SW 1271 (cell line): ENCODE measurements at places on chromosomes 5 and 9.
A peak's percentile ranks its signal among the peaks of the same experiment; 100 is the strongest.

DNA sequence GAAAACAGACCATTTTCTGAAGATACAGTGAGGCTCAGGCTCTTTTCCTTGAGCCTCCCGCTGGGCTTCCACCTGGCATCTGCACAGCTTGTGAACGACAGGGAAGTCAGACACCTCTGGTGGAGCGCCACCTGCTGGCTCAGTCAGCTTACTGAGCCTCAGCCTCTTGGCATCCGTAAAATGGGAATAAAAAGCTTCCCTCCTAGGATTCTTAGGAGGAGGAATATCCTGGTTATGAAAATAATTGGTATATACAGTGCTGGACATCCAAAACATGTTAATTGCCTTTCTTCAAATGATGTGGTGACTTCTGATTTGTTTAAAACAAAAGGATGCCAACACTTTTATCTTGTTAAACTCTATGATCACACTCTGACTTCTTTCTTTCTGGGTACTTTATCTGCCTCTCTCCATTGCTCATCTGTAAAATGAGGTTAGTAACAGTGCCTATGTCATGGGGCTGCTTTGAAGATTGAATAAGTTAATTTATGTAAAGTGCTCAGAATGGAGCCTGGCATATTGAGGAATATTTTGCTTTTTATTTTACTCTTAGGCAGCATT lies 67.5 kb downstream of the MAMDC2 start:
- DNase-seq: peak; percentile 35

DNA sequence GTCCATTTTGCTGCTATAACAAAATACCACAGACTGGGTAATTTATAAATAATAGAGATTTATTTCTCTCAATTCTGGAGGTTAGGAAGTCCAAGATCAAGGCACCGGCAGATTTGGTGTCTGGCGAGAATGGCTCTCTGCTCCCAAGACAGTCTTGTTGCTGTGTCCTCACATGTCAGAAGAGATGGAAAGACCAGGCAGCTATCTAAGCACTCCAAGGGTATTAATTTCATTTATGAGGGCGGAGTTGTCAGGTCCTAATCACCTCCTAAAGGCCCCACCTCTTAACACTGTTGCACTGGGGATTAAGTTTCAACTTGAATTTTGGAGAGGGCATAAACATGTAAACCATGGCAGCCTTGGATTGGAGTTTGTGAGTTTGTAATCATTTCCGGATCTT lies 30.3 kb downstream of the ADCY2 start:
- DNase-seq: no peak

DNA sequence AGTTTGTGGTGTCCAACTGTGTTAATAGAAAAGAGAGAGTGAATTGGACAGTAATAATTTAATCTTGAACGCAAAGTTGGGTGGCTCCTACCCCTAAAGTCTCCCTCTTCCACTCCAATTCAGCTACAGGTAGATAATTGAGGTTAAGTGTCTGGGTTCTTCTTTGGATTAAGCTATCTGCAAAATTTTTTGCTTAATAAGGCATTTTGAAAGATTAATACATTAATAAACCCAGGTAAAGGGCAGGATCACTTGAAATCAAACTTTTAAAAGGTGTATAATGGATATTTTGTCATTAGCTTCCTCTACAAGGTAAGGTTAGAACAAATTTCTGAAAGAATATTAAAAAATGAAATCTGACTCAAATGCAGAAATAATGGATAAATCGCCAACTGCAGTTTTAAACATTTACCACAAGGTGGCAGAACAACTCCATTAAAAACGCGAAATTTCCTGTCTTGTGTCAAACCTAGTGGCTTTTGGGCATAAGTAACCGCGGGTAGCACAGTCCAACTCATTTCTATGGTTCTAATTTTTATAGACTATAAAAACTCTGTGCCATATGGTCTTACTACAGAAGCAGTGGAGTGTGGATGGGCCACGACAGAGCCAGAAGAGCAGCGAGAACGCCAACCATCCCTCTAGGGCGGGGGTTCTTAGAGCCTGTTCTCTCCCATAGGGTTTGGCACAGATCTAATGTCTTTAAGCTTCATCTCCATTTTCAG lies 276.5 kb downstream of the ARHGEF28 start:
- no peak for DNase-seq

GRCh38 chr9:33289496-33289895 lies 820 bp upstream of the NFX1 start:
- DNase-seq: no peak

- no peak for DNase-seq
Observed at GRCh38 chr5:76990899-76991459, 38.1 kb downstream of the CRHBP start.

DNA sequence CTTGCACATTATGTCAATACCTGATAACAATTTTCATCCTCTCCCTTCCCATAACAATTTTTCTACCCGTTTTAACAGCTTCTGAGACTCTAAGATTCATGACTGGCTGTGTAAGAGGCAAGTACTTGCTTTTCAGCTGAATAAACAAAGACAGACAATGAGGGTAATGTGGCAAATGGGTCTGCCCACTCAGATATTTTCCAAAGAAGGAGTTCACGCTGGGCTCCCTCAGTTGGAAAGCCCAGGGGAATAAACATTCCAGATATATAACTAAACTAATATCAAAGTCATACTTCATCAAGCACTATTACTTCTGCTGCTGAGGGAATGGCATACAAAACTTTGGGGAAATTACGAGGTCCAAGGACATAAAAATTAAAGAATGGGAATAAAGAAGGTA lies 24.4 kb downstream of the MEGF9 start:
- DNase-seq: no peak

GRCh38 chr9:130535818-130536521 lies 43.4 kb upstream of the FUBP3 start:
- no peak for DNase-seq

DNA sequence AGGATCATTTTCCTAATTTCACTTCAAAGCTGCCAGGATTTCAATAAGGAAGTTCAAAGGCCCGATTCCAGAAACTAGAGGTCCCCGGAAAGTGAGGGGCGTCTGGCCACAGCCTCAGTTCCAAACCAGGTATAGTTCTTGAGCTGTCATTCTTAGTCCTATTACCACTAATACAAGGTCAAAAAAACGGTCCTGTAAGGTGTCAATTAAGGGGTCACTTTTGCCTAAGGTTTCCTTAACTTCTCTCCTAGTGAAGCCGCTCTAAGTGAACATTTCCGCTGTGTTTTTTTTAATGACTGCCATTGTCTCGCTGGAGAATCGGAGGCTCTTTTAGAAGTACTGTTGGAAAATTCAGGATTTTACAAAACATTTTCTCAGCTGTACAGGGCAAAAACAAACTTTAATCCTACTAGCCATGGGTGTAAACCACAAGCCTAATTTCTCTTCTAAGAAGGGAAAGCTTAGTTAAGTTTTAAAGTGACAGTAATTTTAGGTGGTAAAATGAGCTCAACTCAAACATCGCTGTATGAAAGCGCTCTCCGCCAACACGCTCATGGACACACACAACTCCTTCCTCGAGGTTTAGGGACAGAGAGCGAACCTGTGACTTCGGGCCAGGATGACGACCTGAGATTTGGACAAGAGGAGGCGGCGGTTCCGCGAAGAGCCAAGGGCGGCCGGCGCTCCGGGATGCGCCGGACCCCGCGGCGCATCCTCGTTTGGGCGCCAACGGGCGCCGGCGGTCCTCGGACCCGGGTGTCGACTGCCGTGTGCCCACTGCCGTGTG lies 76.7 kb upstream of the IFNE start:
- no peak for DNase-seq

GRCh38 chr5:155004138-155004744 lies 9.3 kb upstream of the KIF4B start:
- no peak for DNase-seq

- no peak for DNase-seq
Observed at GRCh38 chr5:124492444-124493224, 253.8 kb downstream of the ZNF608 start.

GRCh38 chr5:30156156-30156555 lies 1037.3 kb upstream of the CDH6 start:
- DNase-seq: no peak

- no peak for DNase-seq
Observed at GRCh38 chr9:133188843-133189180, 20.2 kb downstream of the OBP2B start.

DNA sequence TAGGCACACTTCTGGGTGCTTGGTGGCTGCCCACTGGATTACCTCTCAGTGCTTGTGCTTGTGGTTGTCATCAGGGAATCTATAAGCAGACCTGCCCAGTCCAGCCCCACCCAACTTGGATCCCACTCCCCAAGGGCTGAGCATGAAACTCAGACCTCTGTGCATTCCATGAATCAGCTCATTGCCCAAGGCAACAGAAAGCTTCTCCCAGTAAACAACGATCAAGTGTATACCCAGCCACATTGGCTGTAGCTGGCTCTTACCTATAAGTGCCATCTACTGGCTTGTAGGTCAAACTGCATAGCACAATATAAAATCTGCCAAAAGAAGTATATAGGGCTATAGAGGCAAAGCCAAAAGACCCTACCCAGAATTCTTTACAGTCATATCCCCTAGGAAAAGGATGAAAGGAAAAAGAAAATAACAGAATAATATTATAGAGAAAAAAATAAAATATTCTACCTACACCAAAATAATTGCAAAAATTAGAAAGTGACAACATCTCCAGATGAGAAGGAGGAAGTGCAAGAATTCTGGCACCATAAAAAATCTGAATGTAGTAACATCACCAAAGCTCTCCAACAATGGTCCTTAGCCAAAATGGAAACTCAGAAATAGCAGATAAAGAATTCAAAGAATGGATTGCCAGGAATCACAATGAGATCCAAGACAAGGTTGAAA lies 321.0 kb upstream of the TRPC7 start:
- peak; percentile 15 for DNase-seq
